ENCODE measurements at places on chromosomes 2 and 18.

GRCh38 chr2:226716126-226716525 is 83.5 kb downstream of the IRS1 start:
- DNase-seq = no peak

DNA sequence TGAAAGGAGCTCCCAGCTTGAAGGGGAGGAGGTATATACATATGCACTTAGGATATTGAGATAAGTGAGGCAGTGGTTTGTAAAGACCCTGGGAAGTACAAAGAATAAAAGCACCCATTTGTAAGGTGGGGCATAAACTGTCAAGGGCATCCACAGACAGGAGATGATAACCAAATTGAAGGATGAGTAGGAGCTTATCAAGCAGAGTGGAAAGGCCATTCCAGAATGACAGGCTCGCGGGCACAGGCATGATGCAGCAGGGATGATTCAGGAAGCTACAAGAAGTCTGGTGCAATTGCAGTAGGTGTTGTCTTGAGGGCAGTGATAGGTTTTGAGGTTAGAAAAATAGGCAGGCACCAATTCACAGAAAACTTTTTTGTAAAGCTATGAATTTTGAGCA is 504.8 kb downstream of the PIK3C3 start:
- no peak for DNase-seq

DNA sequence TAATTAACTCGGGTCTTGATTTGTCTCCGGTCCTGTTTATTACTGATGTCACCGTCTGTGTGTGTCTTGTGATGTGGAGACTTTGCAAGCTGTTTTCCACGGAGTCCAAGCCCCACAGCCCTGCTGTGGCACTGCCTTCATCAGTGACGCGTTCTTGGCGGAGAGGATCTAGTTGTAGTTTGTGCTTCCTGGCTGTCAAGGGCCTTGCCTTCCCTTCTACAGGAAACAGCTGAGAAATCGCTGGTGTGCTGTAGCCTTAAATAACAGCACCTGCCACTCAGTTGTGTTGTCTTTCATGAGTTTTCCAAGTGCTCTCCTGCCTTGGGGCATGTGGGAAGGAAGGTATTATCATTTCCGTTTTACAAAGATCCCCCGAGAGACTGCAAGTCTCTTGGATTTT is 26.3 kb downstream of the CTIF start:
- DNase-seq = no peak

- peak; percentile 59 for DNase-seq
These were observed 103.4 kb downstream of the SEPTIN10 start for GRCh38 chr2:109510136-109511028.

- DNase-seq = no peak
These were observed 145.7 kb upstream of the DLX2 start for GRCh38 chr2:172248381-172248780.

DNA sequence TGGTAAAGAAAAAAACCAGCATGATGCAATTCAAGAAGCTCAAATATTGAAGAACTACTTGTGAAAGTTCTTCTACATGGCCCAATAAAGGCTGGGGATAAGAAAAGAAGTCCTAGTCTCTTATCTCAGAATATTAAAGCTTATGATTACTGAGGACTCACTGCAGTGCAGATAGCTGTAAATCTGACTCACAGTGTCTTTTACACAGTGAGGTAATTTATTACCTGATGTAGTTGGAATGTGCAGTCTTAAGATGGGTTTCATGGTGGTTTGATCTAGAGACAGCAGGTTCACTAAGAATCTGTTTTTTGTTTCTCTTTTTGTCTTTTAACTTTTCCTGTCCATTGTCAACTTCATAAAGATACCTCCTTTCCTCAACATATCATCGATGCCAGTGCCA is 484.0 kb upstream of the MAP2 start:
- DNase-seq = no peak

DNA sequence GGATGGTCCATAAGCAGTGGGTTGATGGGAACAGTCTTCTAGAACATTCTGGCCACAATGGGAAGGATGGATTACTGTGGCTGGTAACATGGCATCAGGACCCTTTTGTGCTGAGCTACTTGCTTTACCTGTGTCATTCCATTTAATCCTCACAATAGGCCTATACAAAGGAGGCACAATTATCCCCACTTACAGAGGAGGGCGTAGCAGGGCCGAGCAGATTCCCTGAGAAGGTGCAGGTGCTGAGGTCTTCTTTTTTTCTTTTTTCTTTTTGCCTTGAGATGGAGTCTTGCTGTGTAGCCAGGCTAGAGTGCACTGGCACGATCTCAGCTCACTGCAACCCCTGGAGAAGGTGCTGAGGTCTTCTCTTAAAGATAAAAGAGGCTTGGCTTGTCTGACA is 6.7 kb upstream of the LRRC30 start:
- DNase-seq = no peak

DNA sequence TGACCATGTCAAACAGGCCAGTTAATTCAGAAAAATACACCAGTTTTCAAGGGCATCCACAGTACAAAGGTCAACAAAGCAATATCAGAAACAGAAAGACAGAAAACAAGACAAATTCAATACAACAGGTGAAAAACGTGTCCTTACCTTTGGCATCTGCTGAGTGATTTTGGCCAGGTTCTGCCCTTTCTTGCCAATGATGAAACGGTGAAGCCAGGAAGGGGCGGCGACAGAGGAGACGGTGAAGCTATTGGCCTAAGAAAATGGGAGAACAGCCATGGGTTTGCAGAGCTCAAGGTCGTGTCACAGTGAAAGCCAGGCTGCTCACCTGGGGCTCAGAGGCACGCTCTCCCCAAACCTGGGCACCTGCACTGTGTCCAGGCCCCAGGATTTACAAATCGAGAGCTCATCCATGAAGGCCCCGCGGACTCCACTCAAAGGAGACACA is 60.5 kb downstream of the HDLBP start:
- no peak for DNase-seq

- DNase-seq = no peak
These were observed 20.4 kb upstream of the ERCC3 start for GRCh38 chr2:127314193-127314988.

- DNase-seq = no peak
These were observed 3.2 kb upstream of the ENOSF1 start for GRCh38 chr18:715626-716025.

- no peak for DNase-seq
These were observed 236.0 kb downstream of the BCL2 start for GRCh38 chr18:63083555-63083954.

GRCh38 chr2:166179201-166179600 is 51.4 kb upstream of the SCN1A start:
- DNase-seq = no peak

DNA sequence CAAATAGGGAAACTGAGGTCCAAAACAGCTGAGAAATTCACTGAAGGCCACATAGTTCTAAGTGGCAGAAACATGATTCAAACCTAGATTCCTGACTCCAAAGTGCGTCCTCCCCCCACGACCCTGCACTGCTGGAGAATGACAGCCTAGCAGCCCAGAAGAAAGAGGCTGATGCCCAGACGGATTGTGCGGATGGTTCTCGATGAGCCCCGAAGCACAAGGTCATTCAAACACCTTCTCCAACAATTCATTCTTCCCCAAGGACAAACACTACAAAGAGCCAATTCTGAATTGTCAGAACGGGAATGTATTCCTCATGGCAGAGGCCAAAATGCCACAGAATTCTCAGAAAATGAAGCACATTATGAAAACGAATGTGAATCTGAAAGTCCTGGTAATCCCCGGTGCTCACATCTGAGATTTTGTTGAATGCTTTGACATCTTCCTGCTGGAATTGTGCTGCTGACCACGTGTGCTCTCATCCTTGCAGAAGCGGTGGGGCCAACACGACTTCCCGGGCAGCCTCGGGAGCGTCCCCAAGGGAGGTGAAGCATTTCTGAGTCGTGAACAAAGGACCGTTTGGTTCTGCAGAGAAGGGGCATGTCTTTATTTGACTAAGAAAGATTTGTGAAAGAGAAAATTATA is 337.0 kb downstream of the EIPR1 start:
- DNase-seq = no peak

DNA sequence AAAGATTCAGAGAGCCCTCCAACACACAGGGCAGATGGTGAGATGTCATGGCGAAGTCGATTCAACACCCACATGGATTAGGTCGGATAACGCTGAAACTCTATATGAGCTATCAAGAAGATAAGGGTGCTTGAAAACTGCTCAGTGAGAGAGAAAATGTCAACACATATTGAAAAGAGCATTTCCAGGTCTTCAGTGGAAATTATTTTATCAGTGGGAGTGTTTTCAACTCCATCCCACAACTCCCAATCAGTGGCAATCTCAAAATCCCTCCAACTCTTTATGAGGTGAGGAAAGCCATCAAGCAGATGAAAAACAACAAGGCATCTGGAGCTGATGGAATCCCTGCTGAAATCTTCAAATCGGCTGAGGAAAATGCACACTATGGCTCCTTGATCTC is 104.5 kb upstream of the KLHL14 start:
- no peak for DNase-seq

DNA sequence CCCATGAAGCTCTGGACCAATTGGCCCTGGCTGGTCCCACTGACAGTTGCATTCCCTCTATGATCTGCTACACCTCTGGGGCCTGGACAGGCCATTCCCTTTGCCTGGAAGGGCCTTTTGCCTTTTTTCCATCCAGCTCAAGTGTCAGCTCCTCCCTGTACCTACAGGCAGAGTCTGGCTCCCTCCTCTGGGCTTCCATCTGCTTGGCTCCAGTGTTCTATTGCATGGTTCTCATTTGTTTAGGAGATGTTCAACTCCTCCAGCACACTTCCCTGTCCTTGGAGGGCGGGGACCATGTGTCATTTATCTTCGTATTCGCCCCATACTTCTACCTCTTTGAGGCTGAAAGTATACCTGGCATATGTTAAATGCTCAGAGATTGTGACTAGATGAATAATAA is 61.1 kb downstream of the PRKCE start:
- no peak for DNase-seq

- no peak for DNase-seq
These were observed 336.5 kb upstream of the MMADHC start for GRCh38 chr2:149924028-149924427.

DNA sequence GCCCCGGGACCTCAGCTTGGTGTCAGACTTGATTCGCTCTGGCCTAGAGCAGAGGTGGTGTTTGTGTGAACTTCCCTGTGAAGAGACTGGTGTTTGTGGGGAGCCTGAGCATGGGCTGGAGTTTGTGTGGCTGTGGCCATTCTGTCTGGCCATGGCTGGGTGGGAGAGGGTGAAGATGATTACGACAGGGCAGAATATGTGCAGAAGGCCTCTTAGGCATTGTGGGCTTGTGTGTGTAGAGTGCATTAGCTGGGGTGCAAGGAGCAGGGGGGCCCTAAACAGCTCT is 10.5 kb downstream of the OBSL1 start:
- DNase-seq = no peak

GRCh38 chr2:60569680-60570111 is 16.2 kb upstream of the BCL11A start:
- DNase-seq = no peak

DNA sequence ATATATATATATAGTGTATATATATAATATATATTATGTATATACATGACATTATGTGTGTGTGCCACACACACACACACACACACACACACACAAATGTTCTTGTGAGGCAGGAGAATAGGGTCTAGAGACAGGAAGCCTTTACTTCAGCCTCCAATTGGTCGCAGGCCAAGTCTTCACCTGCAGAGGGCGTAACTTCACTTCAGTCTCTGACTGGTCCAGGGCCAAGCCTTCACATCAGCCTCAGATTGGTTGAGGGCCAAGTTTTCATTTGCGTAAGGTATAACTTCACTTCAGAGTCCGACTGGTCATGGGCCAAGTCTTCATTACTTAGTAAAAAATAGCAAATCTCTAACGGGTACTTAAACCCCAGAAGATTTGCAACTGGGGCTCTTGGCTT is 13.2 kb upstream of the SS18 start:
- no peak for DNase-seq

GRCh38 chr2:151906633-151906998 is 78.4 kb upstream of the ARL5A start:
- no peak for DNase-seq

- no peak for DNase-seq
These were observed 34.1 kb downstream of the TRABD2A start for GRCh38 chr2:84846741-84847142.

GRCh38 chr2:213001297-213001910 is 150.0 kb downstream of the IKZF2 start:
- no peak for DNase-seq

- no peak for DNase-seq
These were observed 270.9 kb downstream of the TWIST2 start for GRCh38 chr2:239118675-239119211.

DNA sequence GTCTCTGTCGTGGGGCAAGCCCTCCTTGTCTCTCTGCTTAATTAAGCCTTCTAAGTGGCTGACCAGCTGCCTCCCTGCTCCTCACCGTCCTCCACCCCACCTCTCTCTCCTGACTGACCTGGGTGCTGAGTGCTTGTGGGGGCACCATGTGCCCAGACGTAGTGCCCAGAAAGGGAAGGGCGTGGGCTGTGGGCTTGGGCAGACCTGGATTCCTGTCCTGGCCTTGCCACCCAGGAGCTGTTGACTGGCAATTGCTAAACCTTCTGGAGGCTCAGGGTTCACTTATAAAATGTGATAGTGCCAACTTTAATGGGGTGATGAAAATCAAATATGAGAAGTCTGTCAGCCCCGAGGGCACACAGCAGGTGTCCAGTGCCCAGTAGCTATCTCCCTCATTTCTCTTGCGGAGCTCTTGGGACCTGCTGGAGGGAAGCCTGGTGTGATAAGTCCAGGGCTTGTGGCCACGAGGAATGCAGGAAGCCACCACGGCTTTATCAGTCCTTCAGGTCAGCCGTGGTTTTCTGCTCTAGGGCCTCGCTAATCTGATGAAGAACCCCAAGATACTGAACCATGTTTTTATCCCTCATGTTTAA is 22.0 kb upstream of the INHBB start:
- DNase-seq = no peak

DNA sequence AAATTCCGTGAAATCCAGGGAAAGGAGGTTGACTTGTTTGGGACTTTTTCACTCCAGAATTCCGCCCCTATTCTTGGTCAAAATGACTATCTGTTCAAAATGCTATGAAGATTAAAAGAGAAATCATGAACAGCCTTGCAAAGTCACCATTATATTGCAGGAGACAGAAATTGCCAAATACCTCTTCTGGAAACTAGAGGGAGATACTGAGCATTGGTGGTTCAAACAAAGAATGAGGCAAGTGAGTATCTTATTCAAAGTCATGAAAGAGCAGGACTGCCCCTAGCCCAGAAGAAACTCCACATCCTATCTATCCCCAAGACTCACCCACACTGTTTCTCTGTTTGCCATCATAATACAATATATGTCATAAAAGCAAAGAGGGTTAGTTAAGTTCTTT is 862.3 kb upstream of the POU3F3 start:
- DNase-seq = no peak

- DNase-seq = peak; percentile 13
These were observed 784.8 kb upstream of the CDH2 start for GRCh38 chr18:28961669-28962228.

DNA sequence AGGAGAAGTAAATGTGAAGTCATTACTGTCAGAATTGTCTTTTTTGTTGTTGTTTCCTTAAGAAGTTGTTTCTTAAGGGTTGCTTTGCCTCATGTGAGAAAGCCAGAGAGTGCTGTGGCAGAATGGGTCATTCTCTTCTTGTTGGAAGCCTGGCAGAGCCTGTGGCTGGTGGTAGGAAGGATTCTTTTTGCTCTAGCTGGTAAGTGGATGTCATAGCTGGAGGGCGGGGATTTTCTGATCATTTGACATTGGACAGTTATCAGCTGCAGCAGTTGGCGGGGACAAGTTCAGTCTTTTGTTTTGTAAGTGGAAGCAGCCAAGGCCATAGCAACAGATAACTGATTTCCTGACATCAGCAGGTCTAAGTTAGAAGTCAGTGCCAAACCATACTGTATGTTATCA is 5.5 kb upstream of the RMDN2 start:
- no peak for DNase-seq

- no peak for DNase-seq
These were observed 85.7 kb downstream of the COPS8 start for GRCh38 chr2:237171396-237171795.

- peak; percentile 53 for DNase-seq
These were observed 80.4 kb downstream of the CELF4 start for GRCh38 chr18:37484983-37485834.

All from NCI-H1105 (cell line).